Lower leg skin (tissue), 4 donors: ENCODE measurements at places on chromosomes 16 and 17.

DNA sequence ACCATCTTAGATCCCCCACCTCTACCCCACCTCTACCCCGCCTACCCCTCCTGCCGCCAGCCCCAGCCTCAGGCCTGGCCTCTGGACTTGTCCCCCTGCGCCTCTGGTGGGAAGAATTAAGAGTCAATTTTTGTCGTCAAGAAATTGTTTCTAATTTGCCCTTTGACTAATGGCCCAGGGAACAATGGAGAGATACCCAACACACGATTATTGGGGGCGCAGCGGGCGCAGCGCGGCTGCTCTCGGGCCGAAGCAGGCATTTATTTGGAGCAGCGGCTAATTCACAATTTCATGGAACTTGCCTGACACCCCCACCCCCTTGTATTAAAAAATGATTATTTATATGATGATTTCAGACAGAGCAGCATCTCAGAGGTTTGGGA is 4.4 kb upstream of the BAHCC1 start:
- no peak for DNase-seq

GRCh38 chr17:5511401-5512225 is 25.2 kb downstream of the MIS12 start:
- DNase-seq: no peak

DNA sequence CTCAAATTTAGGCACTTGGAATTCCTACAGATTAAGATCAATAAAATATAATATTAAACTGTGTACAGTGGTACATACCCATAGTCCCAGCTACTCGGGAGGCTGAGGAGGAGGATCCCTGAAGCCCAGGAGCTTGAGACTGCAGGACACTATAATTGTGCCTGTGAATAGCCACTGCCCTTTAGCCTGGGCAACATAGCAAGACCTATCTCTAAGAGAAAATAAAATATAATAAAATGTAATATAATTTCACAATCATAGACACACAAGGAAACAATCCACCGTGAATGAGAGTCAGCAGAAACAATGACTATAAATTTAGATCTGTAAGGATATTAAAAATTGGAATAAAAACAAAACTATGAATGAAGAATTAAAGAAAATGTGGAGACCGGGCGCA is 10.0 kb upstream of the TNK1 start:
- DNase-seq: no peak

- no peak for DNase-seq
These were observed 64.8 kb upstream of the NOG start for GRCh38 chr17:56528696-56529095.

GRCh38 chr16:31127182-31127581 is 8.3 kb downstream of the PRSS8 start:
- no peak for DNase-seq

DNA sequence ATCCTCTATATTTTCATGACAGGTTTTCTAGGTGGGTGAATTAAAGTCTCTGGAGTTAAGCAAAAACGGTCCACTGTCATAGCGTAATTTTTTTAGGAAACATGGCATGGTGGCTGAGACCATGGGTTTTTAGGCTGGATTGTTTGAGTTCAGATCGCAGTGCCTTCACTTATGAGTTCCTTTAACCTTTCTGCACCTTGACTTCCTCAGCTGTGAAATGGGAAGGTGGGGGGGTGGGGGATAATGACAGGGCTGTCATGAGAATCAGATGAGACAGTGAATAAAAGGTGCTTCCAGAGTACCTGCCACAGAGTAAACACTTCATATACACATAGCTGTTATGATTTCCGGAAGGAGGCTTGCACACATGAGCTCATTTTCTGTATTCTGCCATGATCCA is 11.8 kb downstream of the PRCD start:
- no peak for DNase-seq

- DNase-seq: no peak
These were observed 486.0 kb downstream of the KCNJ2 start for GRCh38 chr17:70655176-70655958.

DNA sequence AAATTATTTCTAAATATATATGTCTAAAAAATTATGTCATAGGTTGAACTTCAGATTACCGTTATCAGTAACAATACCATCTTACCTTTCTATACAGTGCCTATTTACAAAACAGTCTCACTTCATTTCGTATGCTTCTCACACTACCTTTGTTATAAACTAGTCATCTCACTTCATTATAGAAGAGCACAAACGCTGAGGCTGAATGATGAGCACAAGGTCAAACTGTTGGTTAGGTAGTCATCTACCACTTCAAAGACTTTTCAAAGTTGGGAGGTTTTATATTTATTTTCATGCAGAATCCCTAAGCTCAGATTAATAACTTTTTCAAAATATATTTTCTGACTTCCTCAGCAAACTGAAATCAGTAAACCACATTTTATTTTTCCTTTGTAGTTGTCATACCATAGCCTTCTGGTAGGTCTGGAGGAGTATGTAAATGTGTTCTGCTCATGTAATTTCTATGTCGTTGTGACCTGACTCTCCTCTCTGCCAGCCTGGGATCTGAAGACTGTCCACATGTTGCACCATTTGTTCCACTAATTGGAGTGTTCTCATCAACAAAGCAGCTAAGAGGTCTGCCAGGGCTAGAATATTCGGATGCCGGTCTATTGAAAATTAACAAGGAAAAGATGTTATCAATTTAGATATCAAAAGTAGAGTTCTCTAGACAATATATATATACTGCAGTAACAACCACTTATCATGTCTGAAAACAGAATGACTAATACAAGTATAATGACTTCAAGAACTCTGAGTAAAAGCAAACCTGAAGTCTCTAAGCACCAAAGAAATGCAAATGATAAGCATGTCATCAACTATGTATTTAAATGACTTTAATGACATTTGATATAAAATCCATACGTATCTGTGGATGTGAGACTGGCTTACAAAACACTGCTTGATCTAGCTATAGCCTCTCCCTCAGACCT is 73.9 kb downstream of the CEP95 start:
- no peak for DNase-seq

GRCh38 chr17:42720996-42721583 is 23.8 kb downstream of the EZH1 start:
- no peak for DNase-seq

DNA sequence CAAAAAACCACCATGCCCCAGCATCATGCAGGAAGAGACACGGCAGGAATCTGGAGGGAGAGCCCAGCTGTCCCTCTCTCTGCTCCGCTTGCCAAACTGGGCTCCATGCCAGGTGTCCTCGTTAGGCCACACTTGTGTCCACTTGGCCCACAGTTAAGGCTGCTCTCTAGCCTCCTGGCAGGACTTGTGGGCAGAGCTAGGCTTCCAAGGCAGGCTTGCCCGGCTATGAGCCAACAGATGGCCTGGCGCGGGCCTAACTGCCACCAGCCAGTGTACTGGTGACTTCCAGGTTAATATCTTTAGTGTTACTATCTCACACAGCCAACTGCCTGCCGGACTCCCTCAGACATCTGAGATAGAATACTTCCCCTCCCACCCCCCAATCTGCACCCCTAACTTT is 10.6 kb downstream of the ATP6V0D1 start:
- peak; percentile 64 for DNase-seq

DNA sequence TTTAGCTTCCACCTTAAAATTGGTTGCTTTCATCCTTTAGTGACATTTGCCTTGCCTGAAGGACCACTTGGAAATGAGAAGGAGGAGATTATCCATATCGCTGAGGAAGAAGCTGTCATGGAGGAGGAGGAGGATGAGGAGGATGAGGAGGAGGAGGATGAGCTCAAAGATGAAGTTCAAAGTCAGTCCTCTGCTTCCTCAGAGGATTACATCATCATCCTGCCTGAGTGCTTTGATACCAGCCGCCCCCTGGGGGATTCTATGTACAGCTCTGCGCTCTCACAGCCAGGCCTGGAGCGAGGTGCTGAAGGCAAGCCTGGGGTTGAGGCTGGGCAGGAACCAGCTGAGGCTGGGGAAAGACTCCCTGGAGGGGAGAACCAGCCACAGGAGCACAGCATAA is 11.5 kb upstream of the TMEM106A start:
- DNase-seq: no peak

DNA sequence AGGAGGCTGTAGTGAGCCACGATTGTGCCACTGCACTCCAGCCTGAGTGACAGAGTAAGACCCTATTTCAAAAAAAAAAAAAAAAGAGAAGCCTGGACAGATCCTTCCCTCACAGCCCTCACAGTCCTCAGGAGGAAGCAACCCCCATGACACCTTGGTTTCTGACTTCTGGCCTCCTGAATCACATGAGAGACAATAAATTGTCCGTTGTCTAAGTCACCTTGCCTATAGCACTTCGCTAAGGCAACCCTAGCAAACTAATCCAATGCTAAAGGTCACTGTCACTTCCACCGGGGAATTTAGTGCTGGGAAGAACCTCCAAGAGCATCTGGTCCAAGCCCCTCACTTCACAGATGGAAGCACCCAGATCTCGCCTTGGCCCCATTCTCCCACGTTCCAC is 18.9 kb upstream of the SLC39A11 start:
- no peak for DNase-seq

GRCh38 chr17:50128441-50129352 is 1.3 kb downstream of the SAMD14 start:
- no peak for DNase-seq

GRCh38 chr17:9402590-9403199 is 172.9 kb downstream of the STX8 start:
- DNase-seq: no peak

GRCh38 chr17:41559548-41559947 is 12.3 kb downstream of the KRT9 start:
- DNase-seq: no peak

DNA sequence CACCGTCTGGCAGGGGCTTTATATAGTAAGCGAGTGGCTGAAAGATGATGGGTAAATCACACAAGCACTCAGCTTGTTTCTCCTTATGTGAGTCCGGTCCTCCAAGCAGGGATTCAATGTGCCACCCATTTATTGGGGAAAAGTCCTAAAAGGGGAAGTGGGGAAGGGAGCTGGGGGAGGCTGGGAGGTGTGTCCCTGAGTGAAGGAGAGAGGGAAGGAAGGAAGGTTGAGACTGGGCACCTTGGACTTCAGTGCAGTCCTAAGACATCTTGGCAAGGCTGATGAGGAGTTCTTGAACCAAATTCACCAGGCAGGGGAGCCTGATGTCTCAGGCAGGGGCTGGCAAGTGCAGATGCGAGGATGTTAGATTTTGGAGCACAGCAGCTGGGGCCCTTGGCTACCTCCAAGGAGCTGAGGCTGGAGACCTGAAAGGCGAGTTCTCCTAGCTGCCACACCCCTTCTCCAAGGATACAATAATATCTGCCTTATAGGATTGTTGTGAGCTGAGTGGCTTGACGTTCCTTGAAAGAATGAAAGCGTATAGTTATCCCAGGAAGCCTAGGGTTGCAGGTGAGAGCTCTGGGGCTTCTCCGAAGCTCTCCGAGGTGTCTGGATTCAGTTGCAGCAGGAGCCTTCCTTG is 23.0 kb upstream of the CYLD start:
- DNase-seq: no peak

DNA sequence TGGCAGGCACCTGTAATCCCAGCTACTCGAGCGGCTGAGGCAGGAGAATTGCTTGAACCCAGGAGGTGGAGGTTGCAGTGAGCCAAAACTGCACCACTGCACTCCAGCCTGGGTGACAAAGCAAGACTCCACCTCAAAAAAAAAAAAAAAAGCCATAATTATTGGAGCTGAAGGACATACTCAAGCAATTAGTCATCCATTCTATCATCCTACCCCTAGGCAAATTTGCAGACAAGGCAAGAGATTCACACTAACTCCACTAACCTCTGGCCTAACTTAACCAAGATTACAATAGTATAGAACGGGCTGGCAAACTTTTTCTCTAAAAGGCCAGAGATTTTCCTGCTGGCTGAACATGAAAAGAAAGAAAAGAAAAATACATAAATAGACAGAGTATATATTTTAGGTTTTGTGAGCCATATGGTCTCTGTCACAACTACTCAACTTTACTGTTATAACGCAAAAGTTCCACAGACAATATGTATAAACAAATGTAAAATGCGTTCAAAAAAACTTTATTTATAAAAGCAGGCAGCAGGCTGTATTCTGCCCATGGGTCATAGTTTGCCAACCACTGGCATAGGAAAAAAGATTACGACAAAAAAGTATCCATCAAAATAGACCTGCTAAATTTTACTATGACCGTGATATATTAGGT is 29.7 kb downstream of the BRIP1 start:
- DNase-seq: no peak

DNA sequence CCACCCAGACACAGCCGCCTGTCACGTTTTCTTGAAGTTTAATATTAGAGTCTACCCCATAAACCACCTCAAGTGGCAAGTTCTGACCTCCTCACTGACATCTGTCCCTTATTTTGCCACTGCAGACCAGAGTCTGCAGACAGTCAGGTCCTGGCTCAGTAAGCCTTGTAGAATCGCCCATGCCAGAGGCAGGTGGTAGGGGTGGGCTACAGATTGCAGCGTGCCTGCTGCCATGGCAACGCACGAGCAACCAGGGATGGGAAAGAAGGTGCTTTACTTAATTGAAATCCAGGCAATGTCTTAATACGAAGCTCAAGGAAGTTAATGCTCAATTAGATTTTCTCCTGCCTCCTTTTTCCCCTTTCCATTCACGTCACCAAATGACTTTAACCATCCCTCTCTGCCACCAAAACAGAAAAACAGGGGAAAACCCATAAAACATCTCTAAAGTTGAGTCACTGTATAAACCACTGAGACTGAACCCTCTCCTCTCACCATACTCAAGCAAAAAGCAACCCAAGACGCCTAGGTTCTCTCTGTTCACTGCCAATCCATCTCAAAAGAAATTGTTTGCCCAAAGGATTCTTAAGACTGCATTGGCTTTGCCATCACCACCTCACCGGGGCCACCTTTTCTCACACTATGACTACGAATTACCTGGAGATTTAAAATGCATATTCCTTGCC is 228.8 kb downstream of the SLC39A11 start:
- no peak for DNase-seq

- DNase-seq: no peak
These were observed 29.0 kb upstream of the RNPS1 start for GRCh38 chr16:2296661-2297505.

GRCh38 chr16:19446300-19446846 is 28.7 kb downstream of the TMC5 start:
- DNase-seq: no peak

GRCh38 chr17:5128905-5129535 is 13.2 kb downstream of the USP6 start:
- peak; percentile 59 for DNase-seq

DNA sequence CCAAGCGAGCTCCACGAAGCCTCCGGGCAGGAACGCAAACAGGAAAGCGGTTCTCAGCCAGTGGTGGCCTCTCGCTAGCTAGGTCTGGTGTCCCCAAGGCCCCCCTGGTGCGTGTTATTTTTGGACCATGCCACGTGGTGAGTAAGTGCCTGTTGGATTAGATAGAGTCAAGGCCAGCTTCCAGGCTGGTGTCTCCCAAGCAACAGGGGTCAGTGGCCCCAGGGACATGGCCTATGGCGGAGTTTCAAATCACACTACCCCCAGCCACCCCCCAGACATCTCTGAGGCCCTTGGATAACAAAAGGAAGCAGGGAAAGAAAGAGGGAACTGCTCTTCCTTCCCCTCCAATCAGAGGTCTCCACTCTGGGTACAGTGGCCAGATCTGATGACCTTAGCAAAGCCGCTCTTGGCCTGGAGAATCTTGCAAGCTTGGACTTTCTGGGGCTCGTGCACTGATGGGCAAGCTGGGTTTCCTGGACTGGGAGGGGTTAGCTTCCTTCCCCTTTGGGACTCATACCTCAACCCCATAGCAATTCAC is 58.2 kb downstream of the MAF start:
- DNase-seq: peak; percentile 86
